Right atrium auricular region (tissue), 2 donors: ENCODE measurements at places on chromosomes 7 and 10.

DNA sequence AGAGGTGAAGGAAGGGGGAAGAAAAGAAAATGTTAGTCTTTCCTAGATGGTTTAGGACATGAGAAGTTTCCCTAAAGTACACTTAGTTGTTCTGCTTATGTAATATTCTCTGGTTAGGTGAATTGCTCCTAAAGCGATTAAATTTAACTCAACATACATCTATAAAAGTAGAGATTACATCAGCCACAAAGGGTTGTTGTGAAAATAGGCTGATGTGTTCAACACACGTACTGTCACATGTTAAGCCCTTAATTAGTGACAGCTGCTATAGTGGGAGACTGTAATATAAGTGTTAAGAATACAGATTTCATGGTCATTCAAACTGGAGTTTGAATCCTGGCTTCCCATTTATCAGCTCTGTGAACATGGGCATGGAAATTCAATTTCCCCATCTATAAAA lies 12.8 kb downstream of the HECTD2 start:
- no peak overlapping the region for H3K4me3 ChIP-seq
- no peak for DNase-seq
- no peaks in the 10 kb centered on the region for H3K27me3 ChIP-seq
- H3K36me3 ChIP-seq, result no peaks in the 10 kb centered on the region
- H3K27ac ChIP-seq, result no peak overlapping the region

DNA sequence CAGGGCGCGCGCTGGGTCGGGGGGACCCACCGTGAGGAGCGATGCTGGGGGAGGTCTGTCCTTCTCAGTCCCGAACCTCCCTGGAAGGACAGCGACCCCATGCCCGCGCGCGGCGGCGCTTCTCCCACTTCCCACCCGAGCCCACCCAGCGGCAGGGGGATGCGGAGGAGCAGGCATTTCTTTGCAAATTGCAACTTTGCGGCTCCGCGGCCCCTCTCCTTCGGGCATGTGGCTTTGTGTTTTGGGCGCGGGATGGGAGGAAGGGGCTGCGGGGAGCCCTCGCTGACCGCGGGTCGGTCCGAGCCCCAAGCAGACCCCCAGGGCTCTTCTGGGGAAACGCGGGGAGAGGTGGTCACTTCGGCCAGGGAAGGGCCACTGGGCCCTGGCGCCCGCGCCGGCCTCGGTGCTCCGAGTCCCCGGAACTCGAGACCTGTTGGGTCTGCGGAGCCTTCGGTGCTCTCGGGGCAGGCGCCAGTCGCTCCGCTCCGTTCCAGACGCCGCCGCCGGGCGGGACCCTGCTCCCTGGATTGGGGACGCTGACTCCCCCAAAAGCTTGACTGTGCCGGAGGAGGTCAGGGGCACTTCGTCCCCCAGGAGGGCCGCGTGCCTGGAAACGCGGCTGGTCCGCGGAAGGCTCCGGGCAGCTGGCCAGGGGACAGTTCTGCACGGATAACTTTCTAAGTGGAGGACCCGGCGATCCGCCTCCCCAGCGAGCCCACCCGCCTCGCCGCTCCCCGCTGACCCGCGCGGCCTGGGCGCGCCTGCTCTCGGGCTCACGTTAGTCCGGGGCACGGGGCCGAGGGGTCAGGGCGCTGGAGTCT lies 164.2 kb upstream of the DPP6 start:
- no peaks in the 10 kb centered on the region for H3K36me3 ChIP-seq
- no peaks in the 10 kb centered on the region for H3K27me3 ChIP-seq
- DNase-seq, result no peak
- no peak overlapping the region for H3K27ac ChIP-seq
- peaks cover 15% of the 10 kb centered on the region for H3K4me1 ChIP-seq

DNA sequence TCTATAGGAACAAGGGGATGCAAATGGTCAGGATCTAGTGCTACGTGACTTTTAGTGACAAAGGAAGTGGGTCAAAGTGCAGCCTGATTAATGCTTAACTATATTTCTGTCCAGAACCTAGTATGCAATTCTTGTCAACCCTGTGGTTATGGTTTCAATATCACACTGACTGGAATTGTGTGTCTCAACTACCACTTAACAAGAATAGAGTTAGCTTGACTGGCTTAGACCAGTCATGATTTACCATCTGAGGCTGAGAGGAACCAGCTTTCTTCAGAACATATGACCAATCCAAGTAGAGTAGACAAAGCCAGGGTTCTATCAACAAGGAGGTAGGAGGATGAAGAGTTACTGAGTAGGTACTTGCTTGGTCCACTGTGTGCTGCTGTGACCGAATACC lies 54.4 kb downstream of the MYPN start:
- no peaks in the 10 kb centered on the region for H3K27me3 ChIP-seq
- peaks cover 43% of the 10 kb centered on the region for H3K36me3 ChIP-seq
- no peak overlapping the region for H3K27ac ChIP-seq
- H3K4me1 ChIP-seq, result no peaks in the 10 kb centered on the region
- no peak overlapping the region for H3K4me3 ChIP-seq

DNA sequence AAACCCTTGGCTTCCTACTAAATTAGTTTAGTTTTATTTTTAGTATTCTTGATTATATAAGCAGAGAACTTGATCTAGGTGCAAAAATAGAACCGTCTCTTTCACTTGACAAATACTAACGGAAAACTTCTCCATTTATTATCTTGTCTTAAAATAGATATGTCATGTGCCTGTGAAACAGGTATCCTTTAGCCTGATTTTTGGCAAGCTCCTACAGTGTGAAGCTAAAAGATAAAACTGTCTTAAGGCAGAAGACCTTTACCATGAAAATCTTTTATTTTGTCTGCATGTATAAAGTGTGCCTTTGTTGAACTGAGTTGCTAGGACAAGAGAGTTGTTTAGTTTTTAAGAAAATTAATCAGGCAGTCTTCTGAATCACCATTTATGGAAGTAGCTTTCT lies 90.6 kb downstream of the CYP51A1 start:
- DNase-seq, result no peak
- H3K4me3 ChIP-seq, result no peak overlapping the region
- peaks cover 7% of the 10 kb centered on the region for H3K4me1 ChIP-seq
- H3K27me3 ChIP-seq, result no peaks in the 10 kb centered on the region

DNA sequence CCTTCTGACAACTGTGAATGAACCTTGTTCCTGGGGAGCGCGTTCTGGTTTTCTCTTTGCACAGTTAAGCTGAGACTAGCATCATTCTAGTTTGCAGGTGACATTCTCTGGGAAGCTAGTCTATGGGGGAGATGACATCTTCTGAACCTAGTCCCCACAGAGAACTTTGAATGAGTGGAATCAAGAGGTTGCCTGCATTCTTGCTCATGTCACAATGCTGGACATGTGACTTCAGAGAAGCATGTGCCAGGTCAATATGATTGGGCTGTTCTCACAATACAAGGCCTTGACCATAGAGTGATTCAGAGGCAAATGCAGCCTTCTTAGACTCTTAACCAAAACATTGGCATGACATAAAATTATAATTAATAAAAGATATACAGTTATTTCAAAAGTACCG lies 22.1 kb downstream of the KLLN start:
- no peak overlapping the region for H3K27ac ChIP-seq
- DNase-seq, result no peak
- no peaks in the 10 kb centered on the region for H3K27me3 ChIP-seq

GRCh38 chr7:155758348-155758747 lies 53.9 kb downstream of the SHH start:
- no peaks in the 10 kb centered on the region for H3K36me3 ChIP-seq
- H3K4me1 ChIP-seq, result peaks cover 42% of the 10 kb centered on the region
- DNase-seq, result no peak
- H3K27me3 ChIP-seq, result no peaks in the 10 kb centered on the region
- no peak overlapping the region for H3K4me3 ChIP-seq

GRCh38 chr7:50416527-50417182 lies 33.5 kb downstream of the FIGNL1 start:
- H3K36me3 ChIP-seq, result no peaks in the 10 kb centered on the region
- no peaks in the 10 kb centered on the region for H3K4me1 ChIP-seq
- no peaks in the 10 kb centered on the region for H3K27me3 ChIP-seq
- H3K4me3 ChIP-seq, result no peak overlapping the region
- no peak overlapping the region for H3K27ac ChIP-seq

GRCh38 chr10:42951486-42952251 lies 125.2 kb upstream of the RET start:
- peak; percentile 54 for DNase-seq
- no peaks in the 10 kb centered on the region for H3K36me3 ChIP-seq
- H3K4me1 ChIP-seq, result no peaks in the 10 kb centered on the region
- H3K27me3 ChIP-seq, result no peaks in the 10 kb centered on the region

- no peaks in the 10 kb centered on the region for H3K27me3 ChIP-seq
- no peaks in the 10 kb centered on the region for H3K4me1 ChIP-seq
- H3K27ac ChIP-seq, result no peak overlapping the region
- DNase-seq, result no peak
- H3K4me3 ChIP-seq, result no peak overlapping the region
Observed at GRCh38 chr7:107105591-107106245, 61.2 kb downstream of the PRKAR2B start.

DNA sequence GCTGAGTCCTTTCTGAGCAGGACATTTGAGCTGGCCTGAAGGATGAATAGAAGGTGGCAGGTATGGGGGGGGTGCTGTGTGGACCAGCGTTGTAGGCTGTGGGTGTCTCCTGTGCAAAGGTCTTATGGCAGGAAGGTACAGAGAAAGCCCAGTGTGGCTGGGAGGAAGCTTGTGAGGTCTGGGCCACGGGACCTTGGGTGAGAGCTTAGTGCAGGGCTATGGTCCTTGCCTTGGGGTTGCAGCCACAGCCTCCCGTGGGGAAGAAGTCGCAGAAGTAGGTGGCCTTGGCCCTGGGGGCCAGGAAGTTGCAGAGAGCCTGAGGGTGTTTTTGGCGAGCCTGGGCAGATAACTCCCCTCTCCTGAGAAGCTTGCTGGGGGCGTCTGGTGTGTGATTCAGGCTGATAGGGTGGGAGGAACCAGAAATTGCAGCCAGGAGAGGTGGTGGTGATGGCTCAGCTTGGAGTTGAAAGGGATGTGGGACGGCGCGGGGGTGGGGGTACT lies 172.0 kb upstream of the TNRC18 start:
- peaks cover 80% of the 10 kb centered on the region for H3K4me1 ChIP-seq
- DNase-seq, result no peak
- H3K4me3 ChIP-seq, result peak overlapping the region; percentile 26
- H3K36me3 ChIP-seq, result no peaks in the 10 kb centered on the region

DNA sequence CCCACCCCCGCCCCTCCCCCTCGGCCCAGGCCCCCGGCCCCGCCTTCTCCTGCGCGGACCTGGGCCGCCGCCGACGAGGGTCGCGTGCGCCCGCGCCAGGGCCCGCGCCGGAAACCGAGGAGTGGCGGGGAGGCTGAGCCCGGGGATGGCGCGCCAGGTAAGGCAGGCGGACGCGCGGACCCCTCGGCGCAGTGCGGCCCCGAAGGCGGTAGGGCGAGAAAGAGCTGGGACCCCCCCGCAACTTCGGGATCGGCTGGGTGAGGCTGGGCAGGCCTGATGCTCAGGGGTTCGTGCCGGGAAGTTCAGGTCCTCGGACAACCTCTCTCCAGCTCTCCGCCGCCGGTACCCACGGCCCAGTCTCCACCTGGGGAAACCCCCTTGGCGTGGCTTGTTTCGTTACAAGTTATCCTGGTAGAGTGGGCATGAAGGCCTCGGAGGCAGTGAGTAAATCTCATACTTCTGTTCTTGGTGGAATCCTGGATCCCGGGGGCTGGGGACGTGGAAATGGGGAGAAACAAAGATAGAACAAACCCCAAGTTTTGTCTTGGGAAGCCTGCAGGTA lies 58.4 kb downstream of the ZNF467 start:
- H3K27ac ChIP-seq, result peak overlapping the region; percentile 94
- H3K4me1 ChIP-seq, result no peaks in the 10 kb centered on the region
- DNase-seq, result peak; percentile 63

GRCh38 chr7:134908289-134908688 lies 78.0 kb upstream of the AGBL3 start:
- no peak overlapping the region for H3K4me3 ChIP-seq
- H3K27ac ChIP-seq, result peak overlapping the region; percentile 76
- no peak for DNase-seq
- no peaks in the 10 kb centered on the region for H3K27me3 ChIP-seq
